T-cell (primary cell): ENCODE measurements at places on chromosomes 13 and 19.

- H3K4me1 ChIP-seq, result peaks cover 47% of the 10 kb centered on the region
- H3K36me3 ChIP-seq, result peaks cover 69% of the 10 kb centered on the region
- no peak for DNase-seq
- no peak overlapping the region for H3K4me3 ChIP-seq
- no peaks in the 10 kb centered on the region for H3K27me3 ChIP-seq
- H3K27ac ChIP-seq, result peak overlapping the region; percentile 16
Observed at GRCh38 chr19:38846097-38846496, 3.7 kb downstream of the HNRNPL start.

DNA sequence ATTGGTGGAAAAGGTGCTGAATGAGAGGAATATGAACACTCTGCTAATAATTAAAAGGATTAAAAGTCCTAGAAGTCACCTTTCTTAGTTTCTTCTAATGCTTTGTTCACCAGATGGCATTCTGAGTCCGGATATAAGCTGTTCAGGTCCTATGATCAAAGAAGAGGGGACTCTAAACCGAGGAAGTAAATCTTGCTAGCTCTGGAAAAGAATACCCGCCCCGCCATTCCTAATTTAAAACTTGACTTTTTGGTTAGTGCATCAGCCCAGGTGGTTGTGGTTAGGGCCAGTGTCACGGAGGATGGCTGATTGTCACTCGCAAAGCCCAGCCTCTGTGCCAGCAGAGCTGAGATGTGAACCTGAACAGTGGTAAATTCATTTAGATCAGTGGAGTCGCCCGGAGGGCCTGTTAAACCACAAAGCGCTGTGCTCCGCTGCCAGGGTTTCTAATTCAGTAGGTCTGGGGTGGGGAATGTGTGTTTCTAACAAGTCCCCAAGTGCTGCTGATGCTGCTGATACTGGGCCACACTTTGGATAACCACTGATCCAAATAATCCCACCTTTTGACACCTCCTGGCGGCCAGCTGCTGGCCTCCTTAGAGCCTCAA is 425.4 kb downstream of the DCT start:
- H3K4me1 ChIP-seq, result no peaks in the 10 kb centered on the region
- H3K36me3 ChIP-seq, result no peaks in the 10 kb centered on the region

GRCh38 chr19:1855828-1856255 is 7.5 kb downstream of the KLF16 start:
- H3K4me1 ChIP-seq, result peaks cover 96% of the 10 kb centered on the region
- DNase-seq, result no peak
- H3K27ac ChIP-seq, result peak overlapping the region; percentile 88
- peak overlapping the region; percentile 75 for H3K4me3 ChIP-seq

GRCh38 chr13:106176117-106176516 is 359.3 kb downstream of the EFNB2 start:
- H3K36me3 ChIP-seq, result no peaks in the 10 kb centered on the region
- H3K4me1 ChIP-seq, result no peaks in the 10 kb centered on the region
- H3K27ac ChIP-seq, result no peak overlapping the region
- no peak for DNase-seq
- H3K27me3 ChIP-seq, result no peaks in the 10 kb centered on the region
- H3K4me3 ChIP-seq, result no peak overlapping the region

GRCh38 chr19:36482876-36483275 is 6.5 kb downstream of the ZNF566 start:
- no peak overlapping the region for H3K4me3 ChIP-seq
- H3K27me3 ChIP-seq, result no peaks in the 10 kb centered on the region
- DNase-seq, result no peak

DNA sequence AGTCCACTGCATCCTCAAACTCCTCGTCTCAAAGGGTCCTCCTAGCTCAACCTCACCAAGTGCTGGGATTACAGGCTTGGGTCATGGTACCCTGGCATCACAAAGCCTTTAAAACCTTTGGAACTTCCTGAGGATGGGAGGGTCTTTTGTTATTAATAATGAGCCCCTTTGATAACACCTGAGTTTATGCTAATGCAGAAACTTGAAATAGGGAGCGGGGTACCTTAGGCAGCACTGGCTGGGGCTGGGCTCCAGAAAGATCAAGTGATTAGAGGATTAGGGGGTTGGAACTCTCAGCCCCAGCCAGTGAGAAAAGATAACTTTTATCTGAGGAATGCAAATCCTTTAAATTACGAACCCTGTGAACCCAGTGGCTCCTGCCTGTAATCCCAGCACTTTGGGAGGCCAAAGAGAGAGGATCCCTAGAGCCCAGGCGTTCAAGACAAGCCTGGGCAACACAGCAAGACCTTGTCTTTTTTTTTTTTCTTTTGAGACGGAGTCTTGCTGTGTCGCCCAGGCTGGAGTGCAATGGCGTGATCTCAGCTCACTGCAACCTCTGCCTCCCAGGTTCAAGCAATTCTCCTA is 9.3 kb upstream of the PSPC1 start:
- H3K4me3 ChIP-seq, result no peak overlapping the region
- no peaks in the 10 kb centered on the region for H3K4me1 ChIP-seq
